NCI-H1417 treated with DMSO at 0.1 percent for 48 hours (cell line): ENCODE measurements at places on chromosomes 4 and X.

GRCh38 chrX:54093571-54093970 is 49.3 kb upstream of the PHF8 start:
- DNase-seq = no peak

DNA sequence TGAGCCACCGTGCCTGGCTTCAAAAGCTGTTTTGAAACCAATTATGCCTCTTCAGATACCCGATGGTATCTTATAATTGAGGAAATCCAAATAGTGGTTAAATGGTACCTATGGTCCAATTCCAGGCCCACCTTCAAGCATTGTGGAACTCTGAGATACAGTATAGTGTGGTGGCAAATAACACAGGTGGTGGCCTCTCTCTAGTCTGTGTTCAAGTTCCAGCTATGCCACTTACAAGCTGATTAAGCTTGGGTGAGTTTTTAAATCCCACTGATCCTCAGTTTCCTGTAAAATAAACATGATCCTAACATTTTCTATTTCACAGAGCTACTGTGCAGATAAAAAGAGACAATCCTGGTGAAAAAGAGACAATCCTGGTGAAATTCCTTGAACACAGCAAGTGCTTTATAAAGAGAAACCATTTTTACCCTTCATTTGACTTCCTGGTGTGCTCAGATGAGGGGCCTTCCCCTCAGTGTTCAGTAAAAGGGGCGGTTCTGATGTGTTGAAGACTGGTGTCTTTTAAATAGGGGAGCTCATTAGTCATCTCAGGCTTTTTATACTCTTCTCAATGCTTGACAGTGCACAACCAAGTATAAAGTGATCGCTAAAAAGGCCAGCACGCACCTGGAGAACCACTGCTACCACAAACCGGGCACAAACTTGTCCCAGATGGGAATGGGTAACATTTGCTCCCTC is 30.8 kb upstream of the CD40LG start:
- DNase-seq = no peak

DNA sequence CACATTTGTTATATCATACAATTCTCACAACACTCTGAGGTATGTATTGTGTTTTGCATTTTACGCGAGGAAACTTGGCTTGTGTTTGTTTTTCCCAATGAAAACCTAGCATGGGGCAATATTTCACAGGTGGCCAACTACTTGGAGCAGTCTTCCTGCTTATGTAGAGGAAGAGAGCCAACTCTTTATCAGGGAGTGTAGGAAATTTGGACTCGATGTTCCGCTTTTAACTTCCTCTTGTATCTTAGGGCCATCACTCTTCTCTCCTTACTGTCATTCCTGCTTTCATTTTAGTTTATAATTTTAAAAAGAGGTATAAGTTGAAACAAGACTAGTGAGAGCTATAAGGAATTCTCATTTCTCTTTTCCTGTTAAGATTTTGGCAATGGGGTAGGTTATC is 107.7 kb upstream of the RPS6KA3 start:
- no peak for DNase-seq

DNA sequence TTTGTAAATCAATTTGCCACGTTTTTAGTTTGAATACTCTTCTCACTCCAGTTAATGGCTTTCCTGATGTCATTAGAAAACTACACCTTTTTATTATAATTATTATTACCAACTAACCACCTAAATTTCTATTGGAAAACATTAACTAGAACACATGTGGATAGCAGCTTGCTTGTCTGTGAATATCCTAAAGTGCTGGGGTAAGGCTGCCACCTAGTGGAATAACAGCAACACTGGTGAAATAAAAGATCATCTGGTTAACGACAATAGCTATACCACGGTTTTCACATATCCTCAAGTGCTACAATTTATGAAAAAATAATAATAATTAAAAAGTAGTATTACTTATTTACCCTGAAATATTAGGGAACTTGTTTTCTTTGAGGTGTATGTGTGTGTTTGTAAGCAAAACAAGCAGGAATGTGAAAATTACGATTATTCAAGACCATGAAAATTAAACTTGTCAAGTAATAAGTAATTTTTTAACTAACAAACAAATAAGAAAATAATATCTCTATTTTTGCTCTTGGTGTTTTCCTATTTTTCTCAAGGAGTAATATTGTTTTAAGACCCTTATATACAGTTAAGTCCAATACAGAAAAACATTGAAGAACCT is 130.1 kb upstream of the TECRL start:
- DNase-seq = peak; percentile 57

DNA sequence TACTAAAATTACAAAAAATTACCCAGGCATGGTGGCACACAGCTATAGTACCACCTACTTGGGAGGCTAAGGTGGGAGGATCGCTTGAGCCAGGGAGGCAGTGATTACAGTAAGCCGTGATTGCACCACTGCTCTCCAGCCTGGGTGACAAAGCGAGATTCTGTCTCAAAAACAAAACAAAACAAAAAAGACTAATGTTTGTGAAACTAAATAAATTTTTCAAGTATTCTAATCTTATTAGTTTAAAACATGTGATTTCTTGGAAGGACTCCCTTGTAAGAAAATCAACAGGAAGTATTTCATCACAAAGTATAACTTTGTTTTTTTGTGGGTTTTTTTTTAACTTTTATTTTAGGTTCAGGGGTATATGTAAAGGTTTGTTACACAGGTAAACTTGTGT is 89.6 kb downstream of the EGF start:
- no peak for DNase-seq

DNA sequence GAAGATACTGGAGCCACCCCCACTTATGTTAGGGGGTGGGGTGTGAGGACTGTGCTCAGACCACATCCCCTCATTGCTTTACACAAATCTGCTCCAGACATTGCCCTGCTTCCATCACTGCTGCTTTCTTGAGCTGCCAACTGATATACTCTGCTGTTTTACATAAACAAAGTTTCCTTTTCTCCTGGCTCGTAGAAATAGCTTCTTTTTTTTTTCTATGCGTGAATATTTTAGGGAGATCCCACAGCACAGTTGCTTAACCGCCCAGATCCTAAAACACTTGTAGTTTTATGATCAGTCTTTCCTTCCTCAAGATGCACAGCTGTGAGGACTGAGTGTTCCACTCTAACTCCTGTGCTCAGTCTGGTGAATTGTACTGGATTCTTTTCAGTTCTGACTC is 768.4 kb downstream of the PCDH18 start:
- no peak for DNase-seq

DNA sequence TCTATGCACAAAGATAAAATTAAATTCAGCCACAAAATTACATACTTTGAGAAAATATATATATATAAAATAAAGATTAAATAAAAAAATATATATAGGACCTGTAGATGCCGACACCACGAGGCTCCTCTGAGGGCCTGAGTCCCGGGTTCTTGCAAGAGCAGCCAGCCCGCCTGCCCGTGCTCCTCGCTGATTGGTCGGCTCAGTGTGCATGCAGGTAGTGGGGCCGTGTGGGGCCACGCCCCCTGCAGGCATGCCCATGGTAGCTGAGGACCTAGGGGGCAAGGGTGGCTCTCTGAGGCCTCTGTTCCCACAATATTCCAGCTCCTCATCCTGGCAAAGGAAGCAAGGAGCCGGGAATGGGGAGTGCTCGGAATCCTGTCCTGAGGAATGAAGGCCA is 80.5 kb upstream of the AMELX start:
- DNase-seq = no peak

DNA sequence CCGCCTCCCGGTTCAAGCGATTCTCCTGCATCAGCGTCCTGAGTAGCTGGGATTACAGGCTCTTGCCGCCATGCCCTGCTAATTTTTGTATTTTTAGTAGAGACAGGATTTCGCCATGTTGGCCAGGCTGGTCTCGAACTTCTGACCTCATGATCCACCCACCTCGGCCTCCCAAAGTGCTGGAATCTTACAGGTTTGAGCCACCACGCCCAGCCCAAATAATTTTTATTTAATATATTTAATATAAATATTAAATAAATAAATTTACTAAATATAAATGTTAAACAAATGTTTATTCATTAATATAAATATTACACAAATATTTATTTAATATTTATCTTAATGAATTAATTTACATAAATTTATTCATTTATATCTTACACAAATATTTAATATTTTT is 120.2 kb downstream of the SHOX start:
- DNase-seq = no peak

DNA sequence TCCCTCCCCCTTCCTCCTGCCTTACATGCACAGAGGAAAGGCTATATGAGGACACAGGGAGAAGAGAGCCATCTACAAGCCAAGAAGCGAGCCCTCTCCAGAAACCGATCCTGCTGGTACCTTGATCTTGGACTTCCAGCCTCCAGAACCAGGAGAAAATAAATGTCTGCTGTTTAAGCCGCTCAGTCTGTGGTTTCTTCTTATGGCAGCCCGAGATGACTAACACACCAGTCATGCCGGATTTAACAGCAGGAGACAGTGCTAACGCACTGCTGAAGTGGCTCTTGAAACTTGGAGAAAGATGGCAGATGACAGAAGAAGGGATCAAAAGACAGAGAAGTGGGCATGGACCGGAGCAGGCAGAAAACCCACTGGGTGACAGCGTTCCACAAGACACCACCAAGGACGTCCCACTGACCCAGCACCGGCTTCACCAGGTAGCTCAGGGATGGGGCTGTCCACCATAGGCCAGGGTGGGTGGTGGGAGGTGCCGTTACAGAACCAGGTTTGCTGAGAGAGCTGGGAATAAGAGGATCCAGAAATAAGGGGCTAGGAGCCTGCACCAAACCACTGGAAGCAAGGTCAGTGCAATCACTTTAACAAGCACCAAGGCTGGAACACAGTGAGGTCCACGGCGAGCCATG is 6.2 kb upstream of the MAN2B2 start:
- no peak for DNase-seq

GRCh38 chrX:136431625-136432024 is 56.1 kb upstream of the BRS3 start:
- DNase-seq = no peak

GRCh38 chrX:70755850-70756249 is 152.7 kb downstream of the TEX11 start:
- no peak for DNase-seq

DNA sequence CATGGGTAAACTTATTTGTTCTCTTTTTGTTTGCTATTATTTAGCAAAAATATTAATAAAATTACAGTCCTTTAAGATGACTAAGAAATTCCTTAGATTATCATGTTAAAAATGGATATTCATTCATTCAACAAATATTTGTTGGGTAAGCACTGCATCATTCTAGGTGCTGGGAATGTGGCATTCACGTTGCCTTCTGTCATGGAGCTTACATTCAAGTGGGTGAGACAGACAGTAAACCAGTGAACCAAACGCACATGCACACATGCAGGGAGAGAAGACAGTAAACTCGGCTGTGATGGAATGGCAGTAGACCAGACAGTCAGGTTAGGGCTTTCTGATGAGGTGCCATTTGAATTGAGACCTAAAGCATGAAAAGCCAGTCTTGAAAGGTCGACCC is 91.8 kb downstream of the STOX2 start:
- DNase-seq = no peak

GRCh38 chrX:11733614-11734013 is 24.4 kb upstream of the MSL3 start:
- DNase-seq = no peak

DNA sequence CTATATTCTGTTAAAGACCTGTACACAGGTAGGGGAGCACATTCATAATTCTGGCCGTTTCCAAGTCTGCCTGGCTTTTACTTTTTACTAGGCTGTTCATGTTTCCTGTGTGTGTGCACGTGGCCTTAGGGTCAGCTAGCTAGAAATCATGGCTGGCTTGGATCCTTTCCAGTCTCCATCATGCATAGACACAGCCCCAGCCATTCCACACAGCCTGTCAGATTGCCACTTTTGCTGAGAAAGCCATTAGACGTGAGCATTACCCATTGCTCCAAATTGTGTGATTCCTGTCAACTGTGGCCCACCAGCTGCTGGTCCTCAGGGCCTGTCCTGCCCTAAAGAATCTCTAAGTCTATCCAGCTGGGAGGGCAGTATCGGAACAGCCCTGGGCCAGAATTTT is 11.4 kb upstream of the SORCS2 start:
- no peak for DNase-seq

- DNase-seq = no peak
Observed at GRCh38 chr4:102469806-102470205, 31.4 kb upstream of the NFKB1 start.

- DNase-seq = peak; percentile 30
Observed at GRCh38 chrX:45850775-45851433, 650.2 kb upstream of the DIPK2B start.

DNA sequence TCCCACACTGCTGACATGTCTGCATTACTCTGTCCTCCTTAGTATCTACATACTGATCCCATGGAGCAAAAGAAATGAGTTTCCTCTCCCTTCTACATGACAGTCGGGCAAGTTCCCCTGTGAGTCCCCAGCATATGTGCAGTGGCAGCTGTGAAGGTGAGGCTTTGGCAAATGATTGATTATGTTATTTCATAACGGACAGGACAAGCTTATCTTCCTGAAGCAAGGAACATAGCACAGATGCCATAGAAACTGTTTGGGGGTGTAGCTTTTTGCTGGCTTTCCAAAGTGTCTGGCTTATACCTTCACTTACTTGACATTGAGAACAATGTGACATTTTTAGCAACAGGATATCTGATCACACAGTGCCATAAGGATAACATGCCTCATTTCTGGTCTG is 136.8 kb upstream of the PDLIM3 start:
- no peak for DNase-seq

GRCh38 chrX:126272795-126273497 is 106.9 kb upstream of the DCAF12L2 start:
- no peak for DNase-seq

GRCh38 chr4:69060651-69061308 is 35.5 kb upstream of the UGT2B7 start:
- no peak for DNase-seq

GRCh38 chr4:104330125-104330905 is 164.4 kb downstream of the CXXC4 start:
- no peak for DNase-seq

GRCh38 chrX:115388879-115389278 is 99.4 kb downstream of the LUZP4 start:
- no peak for DNase-seq
